ENCODE measurements at places on chromosomes 5 and 9.

DNA sequence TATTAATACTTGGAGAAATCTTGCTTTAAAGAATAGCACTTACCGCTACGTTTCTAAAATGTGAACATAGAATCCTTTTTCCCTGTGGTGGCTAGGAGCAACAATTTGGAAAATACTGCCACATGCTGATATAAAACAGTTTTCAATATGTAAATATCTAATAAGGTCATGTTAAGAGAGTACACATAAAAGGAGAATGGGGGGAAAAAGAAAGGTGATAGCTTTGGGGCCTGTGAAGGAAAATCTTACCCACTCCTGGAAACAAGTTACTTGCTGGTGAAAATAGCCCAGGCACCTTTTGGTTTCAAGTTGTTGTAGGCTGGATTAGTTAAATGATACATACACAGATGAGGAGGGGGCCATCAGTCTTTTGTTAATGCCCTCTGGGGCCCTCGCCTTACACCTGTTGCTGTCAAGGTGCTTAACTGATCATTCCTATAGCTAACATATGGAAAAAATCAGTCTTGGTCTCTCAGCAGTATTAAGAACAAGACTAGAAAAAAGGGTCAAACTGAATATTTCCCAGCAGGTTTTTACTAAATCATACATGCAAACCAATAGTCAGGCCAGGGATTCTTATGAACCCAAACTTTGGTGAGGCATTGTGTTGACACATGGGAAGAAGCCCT, 24.1 kb downstream of the FYB1 start:
- no peak for DNase-seq

DNA sequence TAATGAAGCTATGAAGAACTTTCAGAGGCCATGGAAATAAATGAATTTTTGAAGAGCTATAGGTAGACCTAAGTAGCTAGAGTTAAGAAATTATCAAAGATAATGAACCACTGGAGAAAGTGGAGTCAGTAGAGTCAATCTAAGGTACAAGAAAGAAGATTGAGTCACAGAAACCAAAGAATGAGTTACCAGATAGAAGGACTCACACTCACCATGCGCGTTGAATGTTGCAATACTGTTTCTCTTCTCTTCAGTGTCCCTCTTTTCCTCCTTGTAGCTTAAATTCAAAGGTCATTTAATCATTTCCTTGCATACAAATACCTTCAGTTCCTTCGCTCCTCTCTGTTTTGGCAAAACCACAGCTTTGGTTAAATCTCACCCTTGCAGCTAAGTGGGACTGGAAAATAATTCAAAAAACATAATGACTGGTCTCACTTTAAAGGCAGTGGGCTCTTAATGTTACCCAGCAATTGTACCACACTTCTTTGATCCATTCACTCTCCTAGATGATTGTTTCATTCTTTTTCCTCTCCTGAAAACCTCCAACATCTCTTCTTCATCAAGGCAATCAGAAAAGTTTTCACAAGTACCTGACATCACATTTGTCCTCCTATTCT, 58.3 kb downstream of the NIPBL start:
- no peak for DNase-seq

DNA sequence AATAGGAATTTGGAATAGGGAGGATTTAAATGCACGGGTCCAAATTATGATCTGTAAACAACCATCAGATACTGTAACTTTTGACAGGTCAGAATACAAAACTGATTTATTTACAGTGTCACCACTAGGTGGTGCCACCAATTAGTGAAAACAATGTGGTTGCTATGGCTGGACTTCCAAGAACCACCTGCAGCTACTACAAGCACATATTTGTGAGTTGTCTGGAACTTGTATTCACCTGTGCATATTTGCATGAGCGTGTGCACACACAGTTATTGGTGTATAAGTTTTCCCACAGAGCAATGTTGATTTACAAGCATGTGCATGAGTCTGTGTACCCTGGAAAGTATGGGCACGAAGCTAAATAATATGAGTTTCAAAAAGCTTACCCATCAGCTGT, 3.0 kb upstream of the HRCT1 start:
- no peak for DNase-seq

- peak; percentile 15 for DNase-seq
Measured at GRCh38 chr5:136212252-136212721, 19.3 kb upstream of the SMIM32 start.

GRCh38 chr9:128998462-128998861, 29.7 kb downstream of the SH3GLB2 start:
- no peak for DNase-seq

- no peak for DNase-seq
Measured at GRCh38 chr5:163825661-163826060, 320.2 kb downstream of the MAT2B start.

- peak; percentile 6 for DNase-seq
Measured at GRCh38 chr9:133589454-133590227, 19.5 kb downstream of the FAM163B start.

DNA sequence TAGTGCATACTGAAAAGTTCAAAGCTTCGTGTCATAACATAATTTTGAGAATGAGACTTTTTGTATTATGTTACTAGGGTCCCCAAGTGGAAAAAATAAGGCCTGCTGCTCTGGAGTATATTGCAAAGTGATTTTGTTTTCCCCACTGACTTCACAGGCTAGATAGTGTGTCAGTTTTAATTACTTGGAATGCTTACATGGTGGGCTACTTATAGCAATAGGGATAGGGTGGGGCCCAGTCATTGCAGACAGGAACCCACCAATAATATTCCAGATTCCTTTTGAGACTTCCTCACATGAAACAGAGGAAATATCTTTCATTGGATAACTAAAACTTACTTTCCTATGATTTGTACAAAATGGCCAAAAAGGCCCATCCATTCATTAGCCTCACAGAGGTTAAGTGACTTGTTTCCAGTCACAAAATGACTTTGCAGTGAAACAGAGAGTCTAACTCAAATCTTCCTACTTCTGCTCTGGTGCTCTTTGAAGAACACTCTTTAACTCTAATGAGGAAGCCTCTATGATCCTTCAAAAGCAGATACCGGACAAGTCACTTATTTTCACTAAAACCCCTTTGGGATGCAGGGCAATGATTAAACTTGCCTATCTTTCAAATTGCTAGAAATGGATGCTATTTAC, 16.2 kb upstream of the MEF2C start:
- no peak for DNase-seq

Data from stimulated activated CD8-positive, alpha-beta memory T cell treated with anti-CD3 and anti-CD28 coated beads, Interleukin-7, amount 100 ng/mL, for 1 hour (primary cell).